ENCODE measurements at places on chromosomes 12 and 14.

- peak; percentile 53 for DNase-seq
Measured at GRCh38 chr12:67940780-67941243, 48.4 kb upstream of the IFNG-AS1 start.

- DNase-seq = peak; percentile 18
Measured at GRCh38 chr12:2739832-2740641, 54.7 kb upstream of the FKBP4 start.

- DNase-seq = no peak
Measured at GRCh38 chr14:33737446-33737845, 213.4 kb downstream of the EGLN3 start.

GRCh38 chr12:57242691-57243454 is 8.1 kb downstream of the STAC3 start:
- DNase-seq = no peak

DNA sequence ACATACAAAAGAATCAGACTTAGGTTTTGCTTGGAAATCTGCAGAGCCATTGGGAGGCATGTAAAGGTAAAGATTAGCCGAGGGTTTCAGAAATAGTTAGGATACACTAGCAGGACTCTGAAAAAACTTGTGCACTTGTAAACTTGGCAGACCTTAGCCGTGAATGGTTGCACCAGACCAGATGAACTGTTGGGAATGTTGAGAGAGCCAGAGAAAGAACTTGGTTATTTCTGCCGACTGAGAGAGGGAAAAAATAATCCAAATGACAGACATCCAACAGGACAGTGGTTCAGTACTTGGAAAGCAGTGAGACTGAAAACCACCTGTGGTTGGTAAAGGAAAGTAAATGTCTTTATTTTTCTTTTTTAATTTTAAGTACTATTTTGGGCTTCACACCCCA is 222.5 kb upstream of the DDHD1 start:
- DNase-seq = no peak

- peak; percentile 39 for DNase-seq
Measured at GRCh38 chr12:48001505-48002413, 2.5 kb downstream of the COL2A1 start.

DNA sequence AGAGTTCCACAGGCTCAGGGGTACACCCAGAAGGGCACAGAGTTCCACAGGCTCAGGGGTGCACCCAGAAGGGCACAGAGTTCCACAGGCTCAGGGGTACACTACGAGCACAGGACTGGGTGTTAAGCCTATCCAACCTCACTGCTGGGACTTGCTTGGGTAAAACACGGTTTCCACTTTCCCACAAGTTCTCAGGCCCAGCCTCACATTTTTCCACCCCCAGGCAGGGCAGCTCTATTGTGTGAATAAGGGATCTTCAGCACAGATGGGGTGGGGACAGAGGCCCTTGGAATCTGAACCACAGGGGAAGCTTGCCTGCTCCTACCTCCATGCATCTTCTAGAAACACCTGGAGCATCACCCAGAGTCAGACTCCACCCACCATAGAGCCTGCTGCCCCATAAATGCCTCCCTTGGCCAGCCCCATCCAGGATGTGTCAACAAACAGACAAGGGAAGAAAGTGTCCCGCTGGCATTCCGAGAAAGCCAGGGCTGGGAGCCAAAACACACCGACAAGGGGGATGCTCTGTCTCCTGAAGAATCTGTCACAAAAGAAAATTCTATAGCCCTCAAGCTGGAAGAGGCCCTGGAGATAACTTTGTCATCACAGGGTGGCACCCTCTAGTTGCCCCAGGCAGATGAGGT is 4.8 kb downstream of the CRACR2A start:
- no peak for DNase-seq

DNA sequence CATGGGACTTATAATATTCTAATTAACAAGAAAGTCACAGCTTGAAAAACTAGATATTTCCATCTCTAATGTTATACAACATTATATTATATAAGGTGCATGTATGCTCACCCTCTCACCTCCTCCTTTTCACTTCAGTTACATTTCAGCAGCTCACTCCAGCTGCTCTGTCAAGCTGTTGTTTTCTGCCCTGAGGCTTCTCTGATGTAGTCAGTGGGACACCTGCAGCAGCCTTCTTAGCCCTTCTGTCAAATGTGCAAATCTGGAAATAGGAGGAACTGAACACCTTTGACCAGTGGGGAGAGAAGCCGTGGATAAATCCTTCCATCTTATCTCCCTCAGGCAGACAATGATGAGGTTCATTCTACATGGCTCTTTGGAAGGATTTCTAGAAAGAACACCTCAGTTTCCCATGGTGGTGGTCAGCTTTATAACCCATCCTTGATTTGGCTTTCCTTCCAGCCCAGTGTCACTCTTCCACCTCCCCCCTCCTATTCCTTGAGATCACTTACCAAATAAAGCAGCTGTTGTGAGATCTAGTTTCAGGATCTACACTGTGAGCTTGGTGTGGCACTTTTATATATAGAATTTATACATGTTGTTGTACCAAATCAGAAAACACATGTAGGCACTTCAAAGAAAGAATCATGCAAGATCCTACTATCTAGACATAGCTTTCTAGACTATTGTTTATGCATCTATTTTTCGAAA is 79.6 kb upstream of the STK38L start:
- DNase-seq = no peak

DNA sequence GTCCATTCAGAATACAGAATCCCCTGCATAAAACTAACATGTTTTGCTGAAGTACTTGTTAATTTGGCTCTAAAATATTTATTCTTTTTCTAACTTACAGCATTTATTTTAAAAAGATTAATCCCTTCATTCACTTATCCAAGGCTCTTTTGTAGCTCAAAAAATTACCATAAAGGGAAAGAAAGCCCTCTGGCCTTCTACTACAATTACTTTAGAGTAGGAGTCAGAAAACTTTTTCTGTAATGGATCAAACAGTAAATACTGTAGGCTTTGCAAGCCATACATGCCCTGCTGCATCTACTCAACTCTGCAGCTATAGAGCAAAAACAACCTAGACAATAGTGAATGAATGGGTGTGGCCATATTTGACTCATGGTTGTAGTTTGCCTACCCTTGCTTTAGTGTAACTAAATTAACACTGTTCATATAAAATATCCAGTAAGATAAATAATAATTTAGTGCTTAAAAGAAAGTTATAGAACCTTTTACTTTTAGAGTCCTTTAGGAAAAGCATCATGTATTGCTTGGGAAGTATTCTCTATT is 74.2 kb upstream of the ZFP36L1 start:
- no peak for DNase-seq

DNA sequence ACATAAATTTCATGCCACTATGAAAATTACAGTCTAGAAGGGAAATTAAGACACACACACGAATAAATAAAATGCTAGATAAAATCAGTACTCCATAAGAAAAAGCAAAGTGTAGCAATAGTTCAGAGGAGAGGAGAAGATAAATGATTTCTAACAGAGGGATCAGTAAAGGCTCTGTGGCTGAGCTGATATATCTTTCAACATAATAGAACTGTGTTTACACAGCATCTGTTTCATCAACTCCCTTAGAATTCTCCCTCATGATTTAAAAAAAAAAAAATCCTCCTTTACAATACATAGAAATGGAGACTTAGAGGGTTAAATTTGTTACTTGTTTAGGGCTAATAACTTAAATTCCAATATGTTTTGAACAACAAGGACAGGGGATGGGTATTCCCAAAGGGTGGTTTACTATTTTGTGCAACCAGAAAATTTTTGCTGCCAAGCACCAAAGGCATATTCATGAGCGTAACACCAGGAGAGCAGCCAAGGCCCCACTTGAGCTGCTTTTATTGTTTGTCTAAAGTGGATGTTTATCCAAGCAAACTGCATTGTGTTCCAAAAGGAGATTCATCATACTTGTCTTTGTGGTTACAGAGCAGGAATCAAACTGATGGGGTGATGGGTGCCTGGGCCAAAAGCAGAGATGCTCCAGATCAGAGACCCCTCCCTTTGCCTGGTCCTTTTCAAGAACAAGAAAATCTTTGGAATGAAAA is 162.7 kb downstream of the BMP4 start:
- DNase-seq = no peak

DNA sequence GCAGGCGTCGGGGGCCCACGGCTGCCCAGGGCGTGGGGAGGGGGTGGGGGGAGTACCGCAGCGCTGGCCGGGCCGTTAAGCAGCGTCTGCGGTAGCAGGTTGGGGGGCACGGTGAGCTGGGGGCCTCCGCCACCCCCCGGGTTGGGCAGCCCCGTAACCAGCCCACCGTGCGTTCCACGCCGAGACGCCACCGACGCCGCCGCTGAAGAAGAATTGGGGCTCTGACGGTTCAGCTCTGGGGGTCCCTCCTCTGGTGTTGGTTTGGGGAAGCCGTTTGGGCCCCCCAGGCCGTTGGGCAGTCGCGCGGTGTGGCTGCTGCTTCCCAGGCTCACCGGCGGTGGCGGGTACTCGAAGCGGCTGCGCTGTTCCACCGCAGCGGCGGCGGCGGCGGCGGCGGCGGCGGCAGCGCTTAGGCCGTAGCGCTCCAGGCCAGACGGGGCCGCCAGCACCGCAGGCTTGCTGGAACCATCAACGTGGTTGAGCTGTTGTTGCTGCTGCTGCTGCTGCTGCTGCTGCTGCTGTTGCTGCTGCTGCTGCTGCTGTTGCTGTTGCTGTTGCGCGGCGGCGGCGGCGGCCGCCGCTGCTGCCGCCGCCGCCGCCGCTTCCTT is 1.5 kb downstream of the IRF2BPL start:
- peak; percentile 62 for DNase-seq

DNA sequence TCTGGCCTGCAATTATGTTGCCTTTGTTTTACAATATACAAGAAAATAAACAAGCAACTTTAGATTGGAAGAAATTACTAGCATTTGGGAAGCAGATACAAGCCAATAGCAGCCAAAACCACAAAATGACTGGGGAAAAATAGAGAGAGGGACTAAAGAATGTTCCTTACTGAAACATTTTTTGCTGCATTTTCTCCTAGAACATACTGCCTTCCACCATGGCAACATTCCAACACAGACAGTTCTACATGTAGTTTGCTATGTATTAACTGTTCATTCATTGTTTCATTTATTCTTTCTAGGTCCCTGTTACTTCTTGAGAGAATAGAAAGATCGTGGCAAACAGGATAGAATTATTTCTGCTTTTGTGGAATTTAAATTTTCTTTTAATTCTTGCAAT is 530.2 kb downstream of the RPS29 start:
- DNase-seq = no peak

- DNase-seq = no peak
Measured at GRCh38 chr12:24919346-24920001, 29.4 kb downstream of the BCAT1 start.

DNA sequence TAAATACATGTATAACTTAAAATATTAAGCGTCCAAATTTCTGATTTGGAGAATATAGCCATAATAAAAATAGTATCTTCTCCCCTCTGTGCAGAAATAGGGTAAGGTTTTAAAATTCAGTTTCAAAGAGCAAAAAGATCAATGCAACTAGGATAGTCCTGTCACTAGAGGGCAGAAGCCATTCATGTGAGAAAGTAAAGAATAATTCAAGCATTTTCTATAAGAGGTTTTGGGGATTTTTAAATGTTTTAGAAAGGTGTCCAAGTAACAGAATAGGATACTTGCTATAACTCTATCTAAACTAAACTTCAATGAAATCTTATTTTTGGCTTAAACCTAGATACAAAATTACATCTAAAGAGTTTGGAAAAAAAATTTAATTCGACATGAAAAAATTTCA is 50.3 kb downstream of the ADAMTS20 start:
- DNase-seq = peak; percentile 31

GRCh38 chr12:90741611-90742010 is 213.4 kb downstream of the CCER1 start:
- DNase-seq = no peak

- no peak for DNase-seq
Measured at GRCh38 chr12:4975574-4975973, 65.9 kb downstream of the KCNA1 start.
